ENCODE measurements at places on chromosomes 4 and X.

GRCh38 chr4:113064244-113064643 lies 14.8 kb downstream of the ANK2 start:
- DNase-seq, result peak; percentile 79

GRCh38 chr4:151921386-151921785 lies 160.6 kb upstream of the GATB start:
- DNase-seq, result no peak

- no peak for DNase-seq
Observed at GRCh38 chr4:157246964-157247363, 26.4 kb downstream of the GRIA2 start.

DNA sequence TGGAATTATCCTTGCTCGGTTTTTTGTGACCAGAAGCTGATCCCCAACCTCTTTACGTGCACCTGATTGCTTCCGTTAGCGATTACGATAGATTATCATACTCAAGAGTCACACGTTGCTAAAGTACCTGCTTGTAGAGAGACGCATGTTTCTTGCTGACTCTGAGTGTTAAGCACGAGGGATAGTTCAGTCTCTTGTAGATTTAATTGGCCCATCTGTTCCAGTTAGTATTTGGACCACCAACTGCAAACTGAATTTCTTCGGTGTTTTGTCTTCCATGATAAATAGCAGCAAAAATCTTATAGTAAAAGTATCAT lies 516 bp upstream of the COX18 start:
- DNase-seq, result peak; percentile 23

DNA sequence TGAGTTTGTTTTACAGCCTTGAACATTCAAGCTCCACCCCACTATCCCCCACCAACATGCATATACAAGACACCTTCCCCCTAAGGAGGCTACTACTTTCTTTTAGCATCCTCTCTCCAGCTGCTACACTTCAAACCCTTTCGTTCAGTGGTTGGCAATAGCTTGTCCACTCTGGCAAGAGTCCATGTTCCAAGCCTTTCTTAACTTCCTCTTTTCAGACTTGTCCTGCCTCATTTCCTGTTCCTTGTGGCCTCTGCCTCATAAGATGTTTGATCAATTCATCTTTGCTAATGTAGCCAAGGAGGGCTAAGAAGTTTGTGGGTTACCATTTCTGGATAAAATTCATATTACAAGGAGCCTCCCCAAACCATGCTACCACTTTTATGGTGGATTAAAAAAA lies 20.8 kb upstream of the ZCCHC12 start:
- no peak for DNase-seq

DNA sequence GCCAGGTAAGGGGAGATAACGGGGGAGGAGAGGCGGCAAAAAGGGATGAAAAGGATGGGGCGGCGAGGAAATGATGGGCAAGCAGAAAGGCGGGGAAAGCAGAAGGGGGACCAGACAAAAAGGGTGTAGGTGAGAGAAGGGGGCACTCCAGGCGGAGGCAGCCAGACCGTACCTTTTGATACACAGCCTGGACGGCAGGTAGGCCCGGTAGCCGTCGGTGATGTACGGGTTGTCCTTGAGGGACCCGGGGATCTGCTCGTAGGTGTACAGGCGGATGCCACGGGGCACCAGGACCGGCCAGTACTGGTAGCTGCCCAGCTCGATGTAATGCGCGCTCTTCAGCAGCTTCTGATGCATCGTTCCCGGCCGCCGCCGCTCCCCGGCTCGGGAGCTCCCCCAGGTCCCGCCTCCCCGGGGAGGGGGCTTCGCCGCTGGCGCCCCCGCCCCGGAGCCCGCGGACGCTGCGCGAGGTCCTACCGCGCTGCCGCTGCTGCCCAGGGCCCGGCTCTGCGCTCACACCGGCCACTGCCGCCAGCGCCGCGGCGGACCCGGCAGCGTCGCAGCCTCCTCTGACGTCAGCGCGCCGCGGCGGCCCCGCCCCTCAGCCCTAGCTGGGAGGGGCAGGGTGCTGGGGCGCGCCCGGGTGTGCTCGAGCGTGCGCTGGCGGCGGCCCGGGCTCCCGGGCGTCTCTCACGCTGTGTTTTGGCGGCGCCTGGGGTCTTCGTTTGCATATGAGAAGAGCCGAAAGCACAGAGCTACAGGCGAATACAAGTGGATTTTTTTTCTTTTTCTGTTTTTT lies at the start of gene PAQR3:
Gene PAQR3, minus strand, starts transcription at position 571 of the 799 bp plus-strand sequence. Its CDS starts 214 bp downstream, at position 357.
- peak; percentile 74 for DNase-seq

- no peak for DNase-seq
Observed at GRCh38 chr4:52203351-52203750, 152.2 kb downstream of the SPATA18 start.

GRCh38 chr4:89243733-89244252 lies 63.8 kb downstream of the GPRIN3 start:
- no peak for DNase-seq

DNA sequence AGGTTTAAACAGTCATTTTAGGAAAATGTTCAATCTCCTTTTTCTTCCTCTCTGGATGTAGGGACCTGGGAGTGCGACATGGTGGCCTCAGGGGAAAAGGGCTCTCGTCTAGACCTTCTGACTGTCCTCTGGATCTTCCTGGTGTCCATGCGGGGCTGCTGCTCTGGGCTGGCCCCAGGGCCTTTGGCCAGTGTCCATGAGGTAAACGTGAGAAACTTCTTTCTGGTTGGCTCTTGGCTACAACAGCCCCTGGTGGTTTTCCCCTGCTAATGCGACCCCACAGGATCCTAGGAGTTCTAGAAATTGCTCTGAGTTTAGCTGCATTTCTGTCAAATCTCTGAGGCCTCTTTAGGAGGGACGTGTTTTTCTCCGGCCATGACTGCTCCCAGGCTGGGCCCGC lies 85.7 kb downstream of the MFAP3L start:
- no peak for DNase-seq

DNA sequence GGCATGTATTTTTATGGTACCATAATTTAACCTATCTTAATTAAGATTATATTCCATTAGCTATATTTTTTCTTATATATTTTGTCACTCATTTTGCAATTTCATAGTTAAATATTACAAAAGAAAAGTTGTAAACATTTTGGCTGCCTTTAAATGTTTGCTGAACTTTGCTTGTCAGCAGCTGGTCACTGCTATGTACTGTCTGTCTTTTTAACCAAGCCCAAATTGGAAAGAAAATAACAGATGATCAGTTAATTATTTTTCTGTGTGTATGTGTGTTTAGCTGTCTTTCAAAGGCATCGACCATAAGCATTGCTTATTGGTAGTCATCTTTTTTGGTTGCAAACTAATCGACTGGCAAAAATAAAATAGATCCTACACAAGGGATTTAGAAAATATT lies 54.4 kb upstream of the SMAD1 start:
- DNase-seq, result no peak

DNA sequence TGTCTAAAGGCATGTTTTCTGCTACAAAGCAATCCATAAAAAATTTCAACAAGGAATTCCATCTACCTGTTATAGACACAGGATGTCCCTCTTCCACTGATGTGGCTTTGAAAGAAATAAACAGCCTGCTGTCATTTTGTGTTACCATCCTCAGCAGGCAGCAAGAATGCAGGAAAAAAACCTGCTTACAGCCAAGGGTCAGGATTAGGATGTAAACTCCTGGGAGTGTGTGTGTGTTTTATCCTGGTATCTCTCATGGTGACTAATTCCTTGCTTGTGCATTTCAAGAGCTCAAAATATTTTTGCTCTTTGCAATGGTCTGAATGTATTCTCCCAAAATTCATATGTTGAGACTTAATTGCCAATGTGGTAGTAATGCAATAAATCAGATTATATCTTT lies 28.6 kb upstream of the SFRP2 start:
- no peak for DNase-seq

DNA sequence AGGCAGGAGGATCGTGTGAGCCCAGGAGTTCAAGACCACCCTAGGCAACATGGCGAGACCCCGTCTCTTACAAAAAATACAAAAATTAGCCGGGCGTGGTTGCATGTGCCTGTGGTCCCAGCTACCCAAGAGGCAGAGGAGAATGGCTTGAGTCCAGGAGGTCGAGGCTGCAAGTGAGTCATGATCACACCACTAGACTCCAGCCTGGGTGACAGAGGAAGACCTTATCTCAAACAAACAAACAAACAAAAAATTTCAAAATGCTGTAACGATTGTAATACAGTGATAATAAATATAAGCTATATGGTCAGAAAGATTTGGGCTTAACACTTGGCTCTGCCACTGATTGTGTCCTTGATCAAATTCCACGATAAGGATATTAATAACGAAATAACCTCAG lies 24.2 kb downstream of the SLC25A4 start:
- no peak for DNase-seq

DNA sequence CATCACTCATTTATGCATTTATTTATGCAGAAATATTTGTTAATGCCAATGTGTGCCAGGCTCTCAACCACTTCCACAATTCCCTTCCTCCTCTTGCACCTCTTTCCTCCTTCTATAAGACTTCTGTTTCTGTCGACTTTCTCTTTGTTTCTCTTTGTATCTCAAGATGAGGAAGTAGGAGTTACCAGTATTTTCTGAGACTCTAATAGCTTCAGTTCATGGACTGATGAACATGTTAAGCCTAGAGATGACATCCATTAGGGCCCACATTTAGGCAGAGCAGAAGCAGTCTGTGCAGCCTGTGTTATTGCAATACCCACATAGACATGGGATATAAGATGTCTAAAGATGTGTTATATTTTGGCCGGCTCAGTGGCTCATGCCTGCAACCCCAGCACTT lies 241.8 kb upstream of the SMIM31 start:
- no peak for DNase-seq

DNA sequence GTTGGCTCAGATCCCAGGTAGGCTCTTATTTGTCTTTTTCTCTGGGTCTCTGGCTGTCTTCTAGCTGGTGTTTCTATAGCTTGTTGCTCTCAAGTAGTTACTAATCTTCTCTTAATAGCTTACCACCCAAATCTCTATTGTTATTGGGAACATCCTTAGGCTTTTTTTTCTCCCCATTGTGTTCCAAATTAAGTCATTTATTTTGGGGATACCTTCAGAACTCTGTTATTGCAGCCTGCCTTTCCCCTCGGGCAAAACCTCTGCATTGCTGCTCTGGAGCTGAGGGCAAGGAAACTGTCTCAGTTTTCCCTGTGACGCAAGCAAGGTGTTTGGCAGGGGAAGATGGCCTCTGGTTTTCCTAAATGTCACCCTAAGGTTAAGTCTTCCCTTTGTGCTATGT lies 338.1 kb upstream of the ZCCHC13 start:
- no peak for DNase-seq

DNA sequence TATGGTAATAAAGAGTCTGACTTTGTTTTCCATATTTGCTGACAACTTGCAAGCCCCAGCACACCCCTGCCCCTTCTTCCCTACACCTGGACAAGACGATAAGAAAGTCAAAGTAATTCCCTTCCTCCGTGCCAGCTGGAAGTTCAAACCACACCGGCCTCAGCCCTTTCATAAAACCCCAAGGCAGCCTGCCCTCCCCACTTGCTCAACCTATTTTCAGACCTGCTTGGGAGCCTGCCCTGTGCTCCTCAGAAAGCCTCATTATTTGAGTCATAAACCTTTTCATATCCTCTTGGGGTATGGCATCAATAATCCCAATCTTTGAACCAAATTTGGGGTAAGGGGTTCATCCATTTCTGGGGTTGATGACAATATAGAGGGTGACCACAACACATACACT lies 29.5 kb downstream of the NIPAL1 start:
- DNase-seq, result no peak

GRCh38 chrX:121308276-121308805 lies 260.9 kb downstream of the GLUD2 start:
- no peak for DNase-seq

- DNase-seq, result no peak
Observed at GRCh38 chrX:16039834-16040233, 83.5 kb upstream of the GRPR start.

DNA sequence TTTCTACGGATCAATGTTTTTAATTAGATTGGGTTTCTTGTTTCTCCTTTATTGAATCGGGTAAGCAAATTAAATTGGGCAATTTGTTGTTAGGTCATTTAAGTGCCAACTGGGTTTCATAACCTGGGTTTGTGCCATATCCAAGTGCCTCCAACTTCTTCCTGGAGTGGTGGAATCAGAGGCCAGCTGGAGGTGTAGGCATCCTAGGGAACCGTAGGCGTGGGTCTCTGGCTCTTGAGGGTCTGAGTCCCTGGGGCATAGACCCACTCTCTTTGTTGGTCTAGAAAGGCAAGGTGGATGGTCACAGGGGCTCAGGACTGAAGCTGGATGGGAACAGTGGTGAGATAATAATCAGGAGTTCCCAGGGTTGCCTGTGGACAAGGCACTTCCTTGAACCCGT lies 18.3 kb downstream of the CNGA2 start:
- no peak for DNase-seq

DNA sequence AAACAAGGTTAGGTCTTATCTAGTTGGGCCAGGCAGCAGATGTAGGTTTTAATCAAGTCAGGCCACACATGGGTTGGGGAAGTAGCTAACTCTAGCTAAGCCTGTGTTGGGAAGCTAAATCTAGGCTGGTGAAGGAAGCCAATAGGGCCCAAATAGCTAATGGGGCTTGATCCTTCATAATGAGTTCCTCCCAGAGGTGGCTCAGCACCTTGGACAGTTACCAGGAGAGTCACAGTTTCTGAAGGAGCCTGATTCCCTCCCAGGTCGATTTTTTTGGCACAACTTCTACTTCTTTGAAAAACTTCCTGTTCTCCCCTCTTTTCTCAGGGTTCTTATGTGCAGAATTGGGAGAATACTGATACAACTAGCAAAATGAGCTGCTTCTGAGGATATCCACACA lies 242.5 kb upstream of the PRPS2 start:
- no peak for DNase-seq

DNA sequence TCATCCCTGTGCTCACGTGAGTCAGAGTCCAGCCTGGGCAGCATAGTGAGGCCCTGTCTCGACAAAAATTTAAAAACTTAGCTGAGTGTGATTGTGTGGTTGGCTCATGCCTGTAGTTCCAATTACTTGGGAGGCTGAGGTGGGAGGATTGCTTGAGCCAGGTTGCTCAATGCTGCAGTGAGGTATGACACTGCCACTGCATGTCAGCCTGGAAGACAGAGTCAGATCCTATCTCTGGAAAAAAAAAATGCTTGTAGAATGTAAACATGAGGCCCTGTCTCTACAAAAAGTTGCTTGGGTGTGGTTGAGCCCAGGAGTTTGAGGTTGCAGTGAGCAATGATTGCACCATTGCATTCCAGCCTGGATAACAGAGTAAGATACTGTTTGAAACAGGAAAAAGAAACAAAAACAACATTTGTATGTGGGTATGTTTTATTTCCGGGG lies 11.3 kb upstream of the YTHDC1 start:
- no peak for DNase-seq

- DNase-seq, result peak; percentile 4
Observed at GRCh38 chr4:106806158-106806797, 229.8 kb downstream of the DKK2 start.

DNA sequence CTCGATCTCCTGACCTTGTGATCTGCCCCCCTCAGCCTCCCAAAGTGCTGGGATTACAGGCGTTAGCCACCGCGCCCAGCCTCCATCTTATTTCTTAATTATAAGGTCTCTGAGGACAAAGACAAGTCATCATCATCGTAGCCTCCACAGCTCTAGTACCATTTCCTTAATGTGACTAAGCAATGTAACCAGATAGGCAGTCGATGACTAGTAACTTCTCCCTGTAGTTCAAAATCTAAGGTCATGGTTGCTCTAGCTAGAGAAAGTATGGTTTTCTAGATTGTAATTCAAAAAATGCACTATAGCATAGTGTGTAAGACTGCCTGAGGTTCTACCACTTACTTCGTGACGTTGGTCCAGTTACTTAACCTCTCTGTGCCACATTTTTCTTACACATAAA lies 6.9 kb downstream of the SLC39A8 start:
- DNase-seq, result no peak

GRCh38 chr4:156901871-156902270 lies 69.7 kb downstream of the PDGFC start:
- DNase-seq, result no peak

All from NCI-H1105 (cell line).